Stimulated activated CD8-positive, alpha-beta memory T cell treated with anti-CD3 and anti-CD28 coated beads, Interleukin-2, amount 100 ng/mL, for 1 hour (primary cell): ENCODE measurements at places on chromosomes 7 and 10.

- DNase-seq, result no peak
These were observed 22.2 kb downstream of the ENTPD7 start for GRCh38 chr10:99681553-99681952.

- DNase-seq, result no peak
These were observed 62.0 kb downstream of the CFAP58 start for GRCh38 chr10:104415526-104416165.

GRCh38 chr7:9201928-9202327 is 768.5 kb downstream of the NXPH1 start:
- no peak for DNase-seq

DNA sequence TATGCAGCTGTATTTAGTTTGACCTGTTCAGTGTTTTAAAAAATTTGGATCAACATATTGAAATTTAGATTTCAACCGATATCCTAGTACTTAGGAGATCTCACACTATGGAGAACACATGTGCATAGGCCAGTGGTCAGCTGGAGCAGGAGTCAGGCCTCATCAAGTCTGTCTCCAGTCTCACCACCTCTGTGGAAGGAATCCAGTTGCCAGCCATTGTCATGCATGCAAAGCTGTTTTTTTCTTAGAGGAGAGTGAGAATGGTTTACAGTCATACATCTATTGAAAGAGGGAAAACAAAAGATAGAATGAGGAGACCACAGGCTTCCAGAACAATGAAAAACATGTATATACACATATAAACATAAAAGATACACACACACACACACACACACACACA is 7.6 kb upstream of the CLEC5A start:
- no peak for DNase-seq

DNA sequence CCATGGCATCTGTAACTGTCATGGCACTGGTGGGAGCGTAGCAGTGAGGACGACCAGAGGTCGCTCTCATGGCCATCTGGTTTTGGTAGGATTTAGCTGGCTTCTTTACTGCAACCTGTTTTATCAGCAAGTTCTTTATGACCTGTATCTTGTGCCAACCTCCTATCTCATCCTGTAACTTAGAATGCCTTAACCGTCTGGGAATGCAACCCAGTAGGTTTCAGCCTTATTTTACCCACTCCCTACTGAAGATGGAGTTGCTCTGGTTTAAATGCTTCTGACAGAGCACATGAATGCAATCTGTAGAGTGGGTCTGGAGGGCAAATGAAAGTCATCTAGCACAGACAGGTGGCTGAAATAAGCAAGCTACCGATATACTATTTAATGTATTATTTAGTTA is 55.3 kb upstream of the OPN4 start:
- DNase-seq, result no peak
